ENCODE measurements at places on chromosomes 3 and 15.

GRCh38 chr3:50214824-50215223 is 9.8 kb downstream of the SLC38A3 start:
- DNase-seq = no peak

DNA sequence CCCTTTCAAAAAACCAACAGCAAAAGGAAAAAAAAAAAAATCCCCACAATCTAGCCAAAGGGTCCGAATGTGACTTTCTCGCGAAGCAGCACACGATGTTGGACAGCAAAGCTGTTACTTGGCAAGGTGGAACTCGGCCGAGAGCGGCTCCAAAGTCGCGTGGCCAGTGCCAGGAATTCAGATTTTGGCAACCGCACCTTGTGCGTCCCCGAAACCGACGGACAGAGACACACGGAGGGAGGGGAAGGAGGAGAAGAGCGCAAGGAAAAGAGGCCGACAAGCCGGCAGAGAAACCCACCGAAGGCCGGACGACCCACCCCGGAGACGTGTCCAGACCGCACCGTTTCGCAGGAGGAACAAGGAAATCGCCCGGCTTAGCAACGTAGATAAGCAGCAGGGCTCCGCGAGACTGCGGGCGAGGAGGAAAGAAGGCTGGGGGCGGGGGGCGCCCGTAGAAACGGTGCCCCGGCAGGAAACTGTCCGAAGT is 517.3 kb downstream of the MECOM start:
- DNase-seq = no peak

- no peak for DNase-seq
Observed at GRCh38 chr15:65212097-65212496, 824 bp upstream of the CILP start.

GRCh38 chr3:104367000-104367399 is 999.7 kb upstream of the ALCAM start:
- no peak for DNase-seq

DNA sequence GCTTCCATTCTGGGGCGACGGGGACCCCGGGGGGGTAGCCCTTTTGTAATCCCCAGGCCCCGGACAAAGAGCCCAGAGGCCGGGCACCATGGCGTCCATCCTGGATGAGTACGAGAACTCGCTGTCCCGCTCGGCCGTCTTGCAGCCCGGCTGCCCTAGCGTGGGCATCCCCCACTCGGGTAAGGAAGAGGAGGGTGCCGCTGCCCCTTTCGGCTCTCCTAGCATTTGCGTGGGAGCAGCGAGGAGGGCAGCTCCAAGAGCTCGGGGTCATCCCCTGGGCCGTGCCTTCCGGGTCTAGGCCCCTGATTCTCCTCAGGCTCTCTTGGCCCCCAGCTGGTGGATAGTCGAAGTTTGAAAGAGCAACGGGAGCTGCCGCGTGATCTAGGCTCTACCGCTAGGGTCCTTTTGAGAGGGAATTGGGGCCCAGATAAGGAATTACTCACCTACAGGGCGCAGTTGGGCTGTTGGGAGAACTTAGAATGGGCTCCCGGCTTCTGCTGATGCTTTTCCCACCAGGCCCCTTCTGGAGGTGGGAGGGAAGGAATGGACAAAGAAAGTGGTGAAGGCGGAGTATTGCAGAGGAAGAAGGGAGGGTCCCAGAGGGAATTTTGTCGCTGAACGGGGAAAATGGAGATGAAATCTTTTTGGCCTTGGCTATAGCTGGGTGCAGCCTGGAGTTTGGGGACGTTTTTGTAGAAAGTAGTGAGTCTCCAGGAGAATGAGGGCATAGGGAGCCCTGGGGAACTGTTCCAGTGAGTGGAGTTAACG is 615 bp downstream of the VPS18 start:
- DNase-seq = peak; percentile 79

DNA sequence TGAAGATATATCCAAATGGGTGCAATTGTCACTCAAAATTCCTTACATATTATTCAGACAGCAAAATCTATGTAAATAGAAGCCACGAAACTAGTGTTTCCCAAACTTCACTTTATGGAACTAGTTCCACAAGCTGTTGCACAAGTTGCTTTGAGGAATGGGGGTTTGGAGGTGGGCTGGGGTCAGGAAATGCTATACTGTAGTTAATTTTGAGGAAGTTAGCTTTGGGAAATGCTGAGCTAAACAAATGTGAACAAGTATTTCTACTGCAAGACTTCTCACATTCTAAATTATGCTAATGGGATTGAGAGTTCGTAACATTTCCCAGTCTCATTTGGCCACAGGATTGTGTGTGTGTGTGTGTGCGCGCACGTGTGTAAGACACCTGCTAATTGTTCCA is 28.7 kb upstream of the SAMMSON start:
- no peak for DNase-seq

- no peak for DNase-seq
Observed at GRCh38 chr3:37017683-37018082, 24.4 kb downstream of the MLH1 start.

DNA sequence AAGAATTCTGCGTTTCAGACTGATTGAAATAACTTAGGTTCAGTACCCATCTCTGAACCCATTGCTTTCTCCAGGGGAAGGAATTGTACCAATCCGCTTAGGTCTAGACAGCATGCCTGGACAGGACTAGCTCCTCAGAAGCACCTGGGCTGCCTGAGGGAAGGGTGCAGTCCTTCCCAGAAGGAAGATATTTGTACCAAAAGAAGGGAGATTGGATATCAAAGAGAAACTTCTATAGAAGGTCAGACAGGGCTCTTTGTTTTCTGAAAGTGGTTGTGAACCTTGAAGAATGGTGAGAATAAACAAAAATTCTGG is 133.8 kb upstream of the LRTM1 start:
- no peak for DNase-seq

DNA sequence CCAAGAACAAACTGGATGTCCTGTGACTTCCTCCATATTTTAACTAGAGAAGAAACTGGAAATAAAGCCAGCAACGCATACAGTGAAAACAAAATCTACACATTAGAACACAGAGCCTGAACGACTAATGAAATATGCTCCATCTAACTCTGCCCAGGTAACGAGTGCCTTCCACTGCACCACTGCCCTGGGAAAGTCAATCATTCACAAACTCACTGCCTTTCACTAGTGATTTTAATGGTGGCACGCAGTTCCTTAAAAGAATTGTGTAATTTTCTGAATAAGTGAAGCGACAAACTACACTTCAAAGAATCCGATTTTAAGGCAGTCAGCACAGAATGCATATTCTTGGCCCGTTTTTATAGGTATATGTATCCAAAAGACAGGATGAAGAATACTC is 416.0 kb downstream of the SHQ1 start:
- no peak for DNase-seq

- DNase-seq = no peak
Observed at GRCh38 chr3:155938409-155938808, 68.0 kb downstream of the GMPS start.

DNA sequence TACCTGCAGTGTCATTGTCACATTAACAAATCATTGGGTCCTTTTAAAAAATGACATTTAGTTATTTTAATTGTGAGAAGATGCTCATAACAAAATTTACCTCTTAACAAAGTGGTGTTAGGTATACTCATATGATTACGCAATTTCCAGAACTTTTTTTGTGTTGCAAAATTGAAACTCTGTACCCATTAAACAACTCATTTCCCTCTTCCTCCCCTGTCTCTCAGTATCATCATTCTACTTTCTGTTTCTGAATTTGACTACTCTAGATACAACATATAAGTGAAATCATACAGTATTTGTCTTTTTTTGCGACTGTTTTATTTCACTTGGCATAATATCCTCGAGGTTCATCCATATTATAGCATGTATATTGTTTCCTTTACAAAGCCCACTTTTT is 58.7 kb upstream of the CHST2 start:
- DNase-seq = no peak

GRCh38 chr15:41465822-41466421 is 27.8 kb upstream of the ITPKA start:
- DNase-seq = no peak

DNA sequence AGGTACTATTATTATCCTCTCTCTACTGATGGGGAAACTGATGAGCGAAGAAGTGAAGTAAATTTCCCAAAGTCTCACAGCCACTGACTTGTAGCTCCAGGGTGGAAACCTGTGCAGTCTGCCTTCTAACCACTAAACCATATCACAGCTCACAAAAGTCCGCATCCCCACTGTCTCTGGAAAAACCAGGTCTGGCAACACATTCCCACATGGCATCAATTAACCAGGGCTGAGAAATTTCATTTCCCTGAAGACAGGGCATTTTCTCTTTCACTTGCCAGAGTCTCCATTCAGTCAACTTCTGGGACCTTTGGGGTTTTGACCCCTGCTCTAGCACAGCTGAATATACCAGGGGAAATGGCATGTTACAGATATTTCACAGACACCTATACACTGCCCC is 26.5 kb downstream of the FBXO40 start:
- DNase-seq = no peak

DNA sequence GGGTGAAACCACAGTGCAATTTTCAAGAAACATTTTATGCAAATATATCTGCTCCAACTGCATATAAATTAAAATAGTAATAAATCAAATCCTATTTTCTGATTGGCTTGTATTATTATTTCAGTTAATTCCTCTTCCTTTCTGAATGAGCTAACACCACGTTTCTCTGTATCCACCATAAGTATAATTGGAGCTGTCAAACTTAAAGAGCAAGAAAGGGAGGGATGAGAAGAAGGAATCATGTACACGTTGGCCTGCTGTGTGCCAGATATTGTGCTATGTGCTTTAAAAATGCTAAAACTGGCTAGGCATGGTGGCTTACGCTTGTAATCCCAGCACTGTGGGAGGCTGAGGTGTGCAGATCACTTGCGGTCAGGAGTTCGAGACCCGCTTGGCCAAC is 180.0 kb downstream of the MAGI1 start:
- no peak for DNase-seq

- DNase-seq = no peak
Observed at GRCh38 chr3:13519006-13519791, 29.7 kb upstream of the FBLN2 start.

DNA sequence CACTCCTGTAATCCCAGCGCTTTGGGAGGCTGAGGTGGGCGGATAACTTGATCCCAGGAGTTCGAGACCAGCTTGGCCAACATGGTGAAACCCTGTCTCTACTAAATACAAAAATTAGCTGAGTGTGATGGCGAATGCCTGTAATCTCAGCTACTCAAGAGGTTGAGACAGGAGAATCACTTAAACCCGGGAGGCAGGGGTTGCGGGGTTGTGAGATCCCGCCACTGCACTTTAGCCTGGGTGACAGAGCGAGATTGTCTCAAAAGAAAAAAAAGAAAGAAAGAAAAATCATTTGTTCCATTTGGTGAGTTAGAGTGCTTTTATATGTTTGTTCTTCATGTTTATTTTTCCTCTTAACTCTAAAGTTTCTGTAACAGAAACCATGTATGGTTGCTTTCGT is 7.3 kb downstream of the NCK1 start:
- DNase-seq = no peak

GRCh38 chr3:42032693-42033349 is 58.3 kb upstream of the TRAK1 start:
- no peak for DNase-seq

DNA sequence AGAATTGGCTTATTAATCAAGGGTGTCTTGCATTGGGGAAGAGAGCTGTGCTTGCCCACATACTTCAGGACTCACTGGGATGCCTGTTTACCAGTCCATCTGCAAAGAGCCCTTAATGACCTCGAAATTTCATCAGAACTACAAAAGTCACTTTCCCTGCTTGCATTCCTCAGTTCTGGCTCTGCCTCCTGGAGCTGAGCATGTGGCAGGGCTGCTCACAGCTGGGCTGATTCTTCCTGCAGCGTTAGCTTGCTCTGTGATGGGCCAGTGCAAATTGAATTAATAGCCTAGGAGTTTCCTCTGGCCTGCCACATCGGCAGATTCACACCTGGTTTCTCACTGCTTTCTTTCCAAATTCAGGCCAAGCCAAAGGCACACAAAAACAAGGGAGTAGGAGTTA is 108.9 kb downstream of the DUT start:
- no peak for DNase-seq

DNA sequence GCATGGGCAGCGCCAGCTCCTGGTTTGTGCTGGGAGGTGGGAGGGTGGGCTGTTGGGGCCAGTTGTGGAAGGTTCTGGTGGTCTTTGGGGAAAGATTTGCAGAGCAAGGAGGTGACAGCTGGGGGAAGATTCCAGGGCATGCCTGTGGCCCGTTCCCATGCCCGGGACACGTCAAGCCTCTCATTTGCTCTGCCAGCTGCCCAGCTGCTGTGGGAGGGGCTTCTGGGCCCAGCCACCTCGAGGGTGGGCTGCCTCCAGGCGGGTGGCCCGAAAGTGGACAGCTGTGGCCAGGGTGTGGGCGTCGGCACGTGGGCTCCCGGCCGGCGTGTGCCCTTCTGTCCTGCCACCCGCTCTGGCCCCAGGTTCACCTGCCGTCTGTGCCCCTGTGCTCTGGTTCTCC is 17.2 kb downstream of the PLXNA1 start:
- no peak for DNase-seq

DNA sequence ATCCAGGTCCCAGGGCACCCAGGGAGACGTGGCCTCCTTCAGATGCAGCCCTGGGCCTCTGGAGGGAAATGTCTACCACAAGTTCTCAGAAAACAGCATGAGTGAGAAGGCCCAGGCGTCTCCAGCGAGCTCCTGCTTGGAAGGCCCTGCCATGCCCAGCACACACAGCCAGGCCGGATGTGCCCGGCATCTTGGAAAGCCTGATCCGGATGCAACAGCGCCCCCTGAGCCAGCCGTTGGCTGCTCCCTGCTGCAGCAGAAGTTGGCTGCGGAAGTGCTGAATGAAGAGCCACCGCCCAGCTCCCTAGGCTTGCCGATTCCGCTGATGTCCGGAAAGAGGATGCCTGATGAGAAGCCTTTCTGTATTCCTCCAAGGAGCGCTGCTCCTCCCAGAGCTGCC is 856 bp downstream of the NPAP1 start:
- DNase-seq = no peak

GRCh38 chr3:30984855-30985749 is 90.6 kb upstream of the GADL1 start:
- no peak for DNase-seq

DNA sequence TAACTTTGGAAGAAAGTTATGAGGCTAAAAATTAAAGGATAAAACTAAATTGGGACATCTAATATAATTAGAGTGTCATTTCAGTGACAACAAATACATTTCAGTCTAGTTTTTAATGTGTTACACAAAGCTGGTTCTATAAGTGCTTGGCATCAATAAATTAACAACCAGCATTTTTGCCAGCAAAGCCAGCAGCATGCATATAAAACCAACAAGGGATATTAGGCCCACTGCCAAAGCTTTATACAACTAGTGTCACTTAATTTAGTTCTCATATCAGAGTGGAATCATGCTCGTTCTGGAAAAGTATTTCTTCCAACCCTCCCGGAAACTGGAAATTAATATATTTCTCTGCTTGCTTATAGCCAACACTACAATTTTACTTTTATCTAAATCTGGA is 88.8 kb downstream of the THBS1 start:
- no peak for DNase-seq

GRCh38 chr15:69232765-69233164 is 65.9 kb upstream of the PAQR5 start:
- no peak for DNase-seq

GRCh38 chr3:56918111-56918568 is 116.4 kb upstream of the ARHGEF3 start:
- DNase-seq = no peak
